ENCODE measurements at places on chromosomes 7 and 10.

DNA sequence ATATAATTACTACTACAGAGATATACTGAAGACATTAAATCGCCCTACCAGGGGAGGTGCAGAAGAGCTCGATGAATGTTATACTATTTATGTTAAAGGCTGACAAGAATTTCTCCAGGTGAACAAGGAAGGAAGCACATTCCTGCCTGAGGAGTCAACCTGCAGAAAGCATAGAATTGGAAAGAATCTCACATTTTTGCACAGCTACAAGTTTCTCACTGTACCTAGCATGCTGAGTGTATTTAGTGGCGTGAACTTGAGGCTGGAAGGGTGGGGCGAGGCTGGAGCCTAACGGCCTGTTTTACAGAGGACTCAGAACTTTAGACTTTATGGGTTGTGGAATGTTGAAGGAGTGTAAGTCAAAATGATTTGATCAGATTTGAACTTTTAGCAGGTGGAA lies 373.6 kb upstream of the LRGUK start:
- no peak for DNase-seq

GRCh38 chr10:113047963-113048781 lies 98.1 kb downstream of the TCF7L2 start:
- DNase-seq, result no peak

- DNase-seq, result no peak
Observed at GRCh38 chr7:48880851-48881250, 43.5 kb upstream of the CDC14C start.

DNA sequence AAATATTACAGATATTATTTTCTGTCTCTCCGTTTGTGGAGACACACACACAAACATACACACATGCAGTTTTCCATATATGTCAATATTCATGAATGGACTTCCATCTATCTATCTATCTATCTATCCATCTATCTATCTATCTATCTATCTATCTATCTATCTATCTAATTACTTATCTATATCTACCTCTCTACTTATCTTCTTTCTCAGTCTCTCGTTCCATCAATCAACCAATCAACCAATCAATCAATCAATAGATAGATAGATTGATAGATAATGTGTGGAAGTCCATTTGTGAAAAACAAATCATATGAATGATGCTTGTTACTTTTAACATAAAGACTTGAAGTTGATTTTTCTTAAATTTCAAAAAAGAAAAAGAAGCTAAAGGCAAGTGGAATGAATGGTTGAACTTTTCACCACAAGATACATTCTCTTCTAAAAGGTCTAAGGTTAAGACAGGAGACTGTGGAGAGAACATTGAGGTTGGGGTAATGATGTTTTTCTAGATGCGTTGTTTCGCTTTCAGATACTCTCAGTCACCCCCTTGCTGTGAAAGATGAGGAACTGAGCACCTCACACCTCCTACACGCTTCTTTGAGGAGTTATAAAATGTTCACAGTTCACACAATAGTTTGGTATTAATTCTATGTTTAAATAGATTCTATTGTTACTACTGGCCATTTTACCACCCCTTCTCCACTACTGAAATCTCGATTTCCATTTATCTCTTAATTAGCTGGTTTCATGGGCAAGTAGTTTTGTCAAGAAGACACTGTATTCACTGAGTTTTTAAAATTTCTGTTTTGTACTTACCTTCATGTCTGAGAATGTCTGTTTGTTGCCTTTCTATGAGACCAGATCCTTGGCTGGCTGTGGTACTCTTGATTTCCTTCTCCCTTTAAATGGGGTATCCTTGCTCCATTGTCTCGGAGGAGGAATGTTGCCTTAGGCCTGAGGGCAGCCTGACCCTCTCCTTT lies 114.1 kb downstream of the EMX2 start:
- no peak for DNase-seq

- DNase-seq, result no peak
Observed at GRCh38 chr10:129958629-129959543, 5.2 kb downstream of the EBF3 start.

DNA sequence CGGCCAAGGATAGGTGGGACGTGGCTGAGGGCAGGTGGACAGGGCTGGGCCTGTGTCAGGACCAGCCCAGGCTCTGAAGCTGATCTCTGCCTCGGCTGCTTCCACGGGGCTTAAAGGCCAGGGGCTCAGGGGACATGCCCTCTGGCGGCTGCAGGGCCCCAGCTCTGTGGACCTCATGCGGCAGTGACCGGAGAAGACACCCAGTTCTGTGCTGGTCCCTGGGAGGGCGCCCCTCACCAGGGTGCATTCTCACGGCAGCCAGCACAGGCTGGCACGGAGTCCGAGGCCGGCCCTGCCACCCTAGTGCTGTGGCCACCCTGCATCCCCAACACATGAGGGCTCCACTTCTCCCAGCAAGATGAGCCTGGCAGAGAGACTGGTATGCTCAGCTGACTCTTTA lies 30.3 kb downstream of the YKT6 start:
- no peak for DNase-seq

GRCh38 chr7:97973206-97973658 lies 16.8 kb downstream of the OCM2 start:
- no peak for DNase-seq

DNA sequence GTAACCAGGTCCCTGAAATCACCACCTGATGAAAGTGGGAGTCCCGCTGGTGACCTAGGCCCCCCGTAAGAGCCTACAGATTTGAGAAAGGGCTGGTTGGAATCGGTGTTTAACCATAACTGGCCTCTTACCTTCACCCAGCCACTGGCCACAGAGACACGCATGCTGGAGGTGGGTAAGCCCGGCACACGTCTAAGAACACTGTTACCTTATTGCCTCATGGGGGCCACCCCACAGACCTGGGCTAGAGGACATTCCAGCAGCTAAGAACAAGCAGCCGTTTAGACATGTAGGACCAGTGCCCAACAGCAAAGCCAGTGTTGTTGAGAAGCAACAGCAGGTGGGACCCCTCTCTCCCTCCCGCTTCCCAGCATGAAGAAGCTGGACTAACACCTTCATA lies 2.5 kb upstream of the GDF2 start:
- no peak for DNase-seq

GRCh38 chr7:16926283-16926682 lies 44.5 kb upstream of the AGR3 start:
- no peak for DNase-seq

- no peak for DNase-seq
Observed at GRCh38 chr7:98398567-98399372, 2.1 kb downstream of the BAIAP2L1 start.

DNA sequence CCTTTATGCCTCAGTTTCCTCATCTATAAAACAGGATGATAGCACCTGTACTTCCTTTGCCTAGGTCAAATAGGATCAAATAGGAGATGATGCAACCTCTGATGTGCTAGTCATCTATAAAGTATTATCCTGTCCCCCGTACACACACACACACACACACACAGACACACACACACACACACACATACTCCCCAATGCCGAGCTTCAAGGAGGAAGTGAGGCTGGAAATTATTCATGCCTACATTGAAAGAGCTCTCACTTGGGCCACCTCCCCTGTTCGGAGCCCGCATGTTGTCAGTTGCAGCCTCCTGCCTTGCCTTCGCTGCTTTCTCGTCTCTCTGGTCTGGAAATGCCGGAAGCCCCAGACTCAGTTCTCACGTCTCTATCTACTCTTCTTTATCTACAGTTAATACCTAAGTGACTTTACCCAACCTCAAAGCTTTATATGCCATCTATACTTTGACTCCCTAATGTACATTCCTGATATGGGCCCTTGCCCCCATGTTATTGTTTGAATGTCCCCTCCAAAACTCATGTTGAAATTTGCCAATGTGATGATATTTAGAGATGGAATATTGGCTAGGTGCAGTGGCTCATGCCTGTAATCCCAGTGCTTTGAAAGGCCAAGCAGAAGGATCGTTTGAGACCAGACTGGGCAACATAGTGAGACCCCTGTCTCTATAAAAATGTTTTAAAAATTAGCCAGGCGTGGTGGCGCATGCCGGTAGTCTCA lies 6.9 kb upstream of the UBE2H start:
- DNase-seq, result no peak

GRCh38 chr7:20911081-20911480 lies 124.4 kb upstream of the SP8 start:
- no peak for DNase-seq

Data from stimulated activated naive CD8-positive, alpha-beta T cell treated with anti-CD3 and anti-CD28 coated beads, Interleukin-15, Interleukin-2, amounts not matched to agents 100 U/mL and 50 U/mL, for 24 hours (primary cell).